Mammary epithelial cell (primary cell): ENCODE measurements at places on chromosomes 7 and 10. TPM values are rescaled to one million over a fixed set of nuclear protein-coding genes. Genes with fewer than 3 reads are reported as not detected.

GRCh38 chr7:93279541-93279940 is 47.4 kb downstream of the VPS50 start:
- DNase-seq = no peak

Gene GRID2IP
- not detected for total RNA-seq

DNA sequence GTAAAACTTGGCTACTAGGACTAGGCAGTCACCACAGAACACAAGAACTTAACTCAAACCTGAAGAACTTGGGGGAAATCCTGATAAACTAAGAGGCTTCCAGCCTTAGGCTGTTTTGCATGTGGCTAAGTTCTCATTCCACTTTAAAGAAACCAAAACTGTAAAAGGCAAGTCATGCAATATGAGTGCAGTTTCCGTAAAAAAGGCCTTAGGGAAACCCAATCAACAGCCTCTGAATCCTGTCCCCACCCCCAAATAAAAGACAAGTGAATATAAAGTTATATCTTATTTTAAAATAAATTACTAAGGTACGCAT is 95.1 kb downstream of the USP6NL start:
- DNase-seq = peak; percentile 26

- DNase-seq = no peak
Measured at GRCh38 chr10:19209319-19209718, 160.7 kb downstream of the MALRD1 start.

- no peak for DNase-seq
Measured at GRCh38 chr7:56229631-56230030, 113.4 kb upstream of the NUPR2 start.

DNA sequence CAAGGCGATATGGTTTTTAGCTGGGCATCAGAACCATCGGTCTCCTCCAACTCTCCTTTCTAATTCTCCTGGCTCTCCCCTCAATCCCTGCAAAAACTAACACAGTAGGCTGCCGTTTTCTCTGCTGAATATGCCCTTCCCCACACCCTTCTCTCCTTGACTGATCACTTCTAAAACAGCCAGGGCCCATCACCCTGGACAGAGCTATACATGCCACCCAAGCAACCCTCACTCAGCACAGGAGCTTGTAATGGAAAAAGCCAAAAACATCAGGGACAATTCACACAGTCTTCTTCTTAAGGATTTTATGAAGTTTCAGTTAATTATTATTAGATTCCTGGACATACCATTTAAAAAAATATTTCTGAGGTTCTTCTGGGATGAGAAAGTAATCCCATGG is 61.5 kb downstream of the PIK3AP1 start:
- no peak for DNase-seq

Gene NRAP
- not detected for total RNA-seq

Gene MSMB
- not detected for total RNA-seq

Gene ACHE
- 0.17 TPM for total RNA-seq
